Peyer's patch (tissue), 4 donors: ENCODE measurements at places on chromosomes 7 and 10.

DNA sequence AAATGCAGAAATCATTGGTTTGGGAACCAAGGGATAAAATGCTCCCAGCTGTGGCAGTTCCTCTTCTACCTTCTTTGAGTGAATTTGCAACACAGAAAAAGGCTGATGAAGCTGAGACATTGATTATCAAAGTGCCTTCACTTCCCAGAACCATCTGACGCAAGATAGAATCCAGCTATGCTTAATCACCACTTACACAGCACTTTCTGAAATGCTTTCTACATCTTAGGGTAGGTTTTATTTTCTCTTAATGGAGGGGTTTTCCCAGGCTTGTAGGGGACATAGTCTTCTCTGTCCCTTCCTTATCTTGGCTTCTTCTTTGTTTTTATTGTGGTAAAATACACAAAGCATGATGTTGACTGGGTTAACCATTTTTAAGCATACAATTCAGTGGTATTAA, 332.6 kb upstream of the ZNF32 start:
- no peak for DNase-seq
- H3K4me3 ChIP-seq: no peak overlapping the region
- H3K27me3 ChIP-seq: no peaks in the 10 kb centered on the region
- no peaks in the 10 kb centered on the region for H3K36me3 ChIP-seq
- no peak overlapping the region for H3K27ac ChIP-seq

GRCh38 chr10:117184296-117184695, 13.0 kb upstream of the KCNK18 start:
- no peak for DNase-seq
- H3K27me3 ChIP-seq: no peaks in the 10 kb centered on the region
- H3K36me3 ChIP-seq: no peaks in the 10 kb centered on the region
- no peak overlapping the region for H3K4me3 ChIP-seq
- no peaks in the 10 kb centered on the region for H3K4me1 ChIP-seq

- H3K4me3 ChIP-seq: no peak overlapping the region
- no peaks in the 10 kb centered on the region for H3K36me3 ChIP-seq
- no peak for DNase-seq
- no peak overlapping the region for H3K27ac ChIP-seq
- H3K27me3 ChIP-seq: no peaks in the 10 kb centered on the region
- H3K4me1 ChIP-seq: no peaks in the 10 kb centered on the region
Observed at GRCh38 chr10:118953598-118954393, 75.7 kb upstream of the NANOS1 start.

DNA sequence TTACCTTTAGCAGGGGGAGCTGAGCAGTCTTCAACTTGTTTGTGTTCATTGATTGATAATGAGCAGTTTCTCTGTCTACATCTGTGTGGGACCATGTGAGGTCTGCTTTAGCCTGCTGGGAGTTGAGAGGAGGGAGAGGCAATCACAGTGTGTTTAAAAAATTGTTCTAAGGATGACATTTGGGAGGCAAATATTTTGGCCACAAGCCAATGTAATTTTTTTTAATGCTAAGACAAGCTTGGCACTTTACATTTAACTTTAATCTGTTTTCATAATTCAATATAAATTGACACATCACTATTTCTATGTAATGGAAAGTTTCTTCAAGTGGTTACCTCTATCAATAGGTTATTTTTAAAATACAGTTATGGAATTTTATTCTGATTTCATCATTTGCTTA, 55.9 kb upstream of the SEMA3A start:
- H3K36me3 ChIP-seq: no peaks in the 10 kb centered on the region
- no peaks in the 10 kb centered on the region for H3K4me1 ChIP-seq
- no peaks in the 10 kb centered on the region for H3K27me3 ChIP-seq

DNA sequence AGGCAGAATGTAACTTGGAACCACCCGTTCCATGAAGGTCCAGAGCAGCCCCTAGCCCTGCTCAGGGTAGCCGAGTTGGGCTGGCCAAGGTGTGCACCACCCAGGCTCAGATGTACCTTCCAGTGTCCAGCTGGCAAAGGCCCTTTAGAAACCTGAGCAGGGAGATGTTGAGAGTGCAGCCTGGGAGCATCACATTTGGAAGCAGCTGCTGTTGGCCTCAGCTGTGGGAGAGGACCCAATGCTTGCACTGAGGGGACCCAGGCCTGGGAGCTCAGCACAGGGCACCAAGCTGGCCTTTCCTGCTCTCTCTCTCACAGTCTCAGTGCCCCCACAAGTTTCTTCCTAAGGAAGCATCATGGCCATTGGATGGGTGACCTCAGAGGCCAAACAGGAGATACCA, 33.5 kb downstream of the ANXA8 start:
- no peak overlapping the region for H3K4me3 ChIP-seq
- no peaks in the 10 kb centered on the region for H3K4me1 ChIP-seq
- no peaks in the 10 kb centered on the region for H3K27me3 ChIP-seq
- H3K27ac ChIP-seq: no peak overlapping the region
- H3K36me3 ChIP-seq: no peaks in the 10 kb centered on the region

- no peak overlapping the region for H3K27ac ChIP-seq
- no peaks in the 10 kb centered on the region for H3K27me3 ChIP-seq
- H3K4me3 ChIP-seq: no peak overlapping the region
- no peak for DNase-seq
- no peaks in the 10 kb centered on the region for H3K36me3 ChIP-seq
- H3K4me1 ChIP-seq: peaks cover 7% of the 10 kb centered on the region
Observed at GRCh38 chr10:114635797-114636550, 22.1 kb downstream of the ABLIM1 start.

- H3K27ac ChIP-seq: no peak overlapping the region
- no peak for DNase-seq
- H3K36me3 ChIP-seq: peaks cover 41% of the 10 kb centered on the region
- H3K27me3 ChIP-seq: no peaks in the 10 kb centered on the region
Observed at GRCh38 chr7:120964088-120964487, 13.5 kb downstream of the ING3 start.
